ENCODE measurements at places on chromosomes 1 and 21.

GRCh38 chr1:197247465-197247864 is 20.6 kb upstream of the CRB1 start:
- no peak for DNase-seq

GRCh38 chr1:231357831-231358354 is 19.8 kb downstream of the SPRTN start:
- no peak for DNase-seq

DNA sequence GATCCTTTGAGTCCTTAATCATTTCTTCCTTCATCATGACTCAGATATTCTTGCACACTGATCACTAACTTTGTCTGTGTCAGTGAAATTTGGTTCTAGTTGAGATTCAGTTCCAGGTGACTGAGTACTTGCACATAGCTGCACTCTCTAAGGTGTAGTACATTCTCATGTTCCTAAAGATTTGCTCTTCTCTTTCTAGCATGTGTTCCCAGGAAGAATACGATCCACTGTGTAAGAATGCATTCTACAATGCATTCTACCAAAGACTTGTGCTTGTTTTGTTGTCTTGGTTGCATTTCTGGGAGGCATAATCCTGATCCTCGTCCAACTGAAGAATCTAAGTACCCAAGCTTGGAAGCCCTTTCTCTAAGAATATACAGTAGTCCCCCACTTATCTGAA is 104.3 kb upstream of the CDC42BPA start:
- DNase-seq, result no peak

DNA sequence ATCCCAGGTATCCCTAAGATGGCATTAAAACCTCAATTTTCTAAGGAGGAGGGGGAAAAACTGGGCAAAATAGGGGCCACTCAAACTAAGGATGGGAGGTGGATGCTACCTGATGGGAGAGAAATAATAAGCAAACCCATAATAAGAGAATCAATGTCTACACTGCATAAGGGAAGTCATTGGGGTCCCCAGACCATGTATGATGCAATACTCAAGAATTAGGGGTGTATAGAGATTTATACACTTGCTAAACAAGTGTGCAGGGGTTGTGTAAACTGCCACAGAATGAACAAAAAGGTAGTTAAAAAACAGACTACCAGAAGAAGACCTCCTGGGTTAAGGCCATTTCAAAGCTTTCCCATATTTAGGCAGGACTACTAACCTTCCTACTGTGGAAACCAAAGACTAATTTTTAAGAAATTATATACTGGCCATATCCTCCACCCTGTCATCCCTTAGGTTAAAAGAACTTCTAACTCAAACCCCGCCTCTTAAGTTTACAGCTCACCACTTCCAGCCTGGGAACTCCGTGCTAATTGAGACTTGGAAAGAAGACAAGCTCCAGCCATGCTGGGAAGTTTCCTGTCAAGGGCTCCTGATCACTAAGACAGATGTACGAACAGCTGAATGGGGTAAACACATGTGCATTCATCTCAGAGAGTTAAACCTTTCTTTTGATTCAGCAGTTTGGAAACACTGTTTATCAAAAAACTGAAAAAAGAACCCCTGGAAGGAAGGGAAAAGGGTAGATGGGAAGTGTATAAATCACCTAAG is 64.4 kb upstream of the TLR5 start:
- no peak for DNase-seq

GRCh38 chr21:18524097-18524880 is 120.7 kb upstream of the TMPRSS15 start:
- no peak for DNase-seq

- DNase-seq, result no peak
These were observed 664 bp downstream of the LRRC47 start for GRCh38 chr1:3795453-3796214.

GRCh38 chr1:173328961-173329360 is 121.8 kb upstream of the TNFSF4 start:
- DNase-seq, result no peak
